AG08396 (cell line): ENCODE measurements at places on chromosomes 1 and 21.

- peak; percentile 3 for DNase-seq
Observed at GRCh38 chr1:191022856-191023255, 545.2 kb upstream of the BRINP3 start.

GRCh38 chr1:41913014-41913413, 5.7 kb downstream of the HIVEP3 start:
- no peak for DNase-seq

DNA sequence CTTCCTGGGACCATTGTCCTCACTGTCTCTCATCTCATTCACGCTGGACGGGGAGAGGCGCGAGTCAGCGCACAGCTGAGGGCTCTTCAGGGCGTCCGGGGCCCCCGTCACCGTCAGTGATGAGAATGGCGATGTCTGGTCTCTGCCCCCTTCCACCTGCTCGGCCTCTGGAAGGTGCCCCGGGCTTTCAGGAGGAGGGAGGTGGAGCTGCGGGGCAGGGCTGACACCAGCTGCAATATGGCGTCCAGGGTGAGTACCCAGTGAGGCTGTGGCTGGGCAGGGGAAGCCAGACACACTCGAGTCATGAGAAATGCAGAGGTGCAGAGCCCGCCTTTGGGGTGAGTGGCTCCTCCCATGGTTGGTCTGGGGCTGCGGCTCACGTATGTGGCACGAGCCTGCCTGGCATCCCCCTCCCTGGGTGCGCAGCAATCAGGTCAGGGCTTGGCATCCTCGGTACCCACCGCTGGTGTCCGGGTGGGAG, 15.1 kb downstream of the MORN1 start:
- DNase-seq, result no peak

GRCh38 chr1:111756124-111756513, 418 bp downstream of the DDX20 start:
- no peak for DNase-seq

DNA sequence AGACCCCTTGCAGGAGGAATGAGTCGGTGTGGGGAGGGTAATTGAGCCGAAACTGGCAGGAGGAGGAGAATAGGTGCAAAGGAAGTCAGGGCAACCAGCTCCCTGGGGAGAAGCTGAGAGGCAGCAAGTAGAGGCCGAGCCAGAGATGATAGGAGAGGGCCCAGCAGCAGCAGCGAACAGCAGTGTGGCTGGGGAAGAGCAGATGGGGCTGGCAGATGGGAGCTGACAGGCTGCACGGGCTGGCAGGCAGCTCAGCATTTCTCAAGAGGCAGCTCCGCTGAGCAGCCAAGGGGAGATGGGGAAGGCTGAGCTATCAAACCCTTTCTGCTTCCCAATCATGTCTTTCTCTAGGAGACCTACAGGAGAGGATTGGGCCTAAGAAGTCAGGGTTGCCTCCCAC, 158.2 kb downstream of the TRIM33 start:
- no peak for DNase-seq
